ENCODE measurements at places on chromosomes 16 and 17. TPM values are rescaled to one million over a fixed set of nuclear protein-coding genes. Genes with fewer than 3 reads are reported as not detected.

Gene SMPD3
- total RNA-seq = 2.3 TPM

Gene MYL11
- 1.3 TPM for total RNA-seq

Gene MC1R
- total RNA-seq = 11.7 TPM

Gene ACSM5
- not detected for total RNA-seq

Gene GPRC5C
- total RNA-seq = 1.5 TPM

Gene HBQ1
- not detected for total RNA-seq

Gene ZNF821
- total RNA-seq = 8.0 TPM

DNA sequence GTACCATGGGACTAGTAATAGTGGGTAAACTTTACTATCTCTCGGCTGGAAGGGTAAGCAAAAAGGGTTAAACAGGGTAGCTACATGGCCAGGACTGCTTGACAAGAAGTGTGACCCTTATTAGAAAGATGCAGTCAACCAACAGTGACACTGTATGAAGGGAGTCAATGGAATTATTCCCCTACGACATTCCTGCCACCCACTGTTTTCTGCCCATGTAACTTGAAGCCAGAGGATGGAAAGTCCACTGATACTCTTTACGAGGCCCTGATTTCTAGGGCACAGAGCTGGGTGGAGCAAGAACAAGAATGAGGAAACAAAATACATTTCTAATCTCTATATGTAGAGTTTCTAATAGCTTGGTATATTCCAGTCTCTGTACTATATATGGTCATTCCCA, 1102.5 kb downstream of the CDH11 start:
- no peaks in the 10 kb centered on the region for H3K27me3 ChIP-seq
- H3K4me1 ChIP-seq = no peaks in the 10 kb centered on the region
- no peak overlapping the region for H3K27ac ChIP-seq
- H3K36me3 ChIP-seq = no peaks in the 10 kb centered on the region
- no peak for DNase-seq

DNA sequence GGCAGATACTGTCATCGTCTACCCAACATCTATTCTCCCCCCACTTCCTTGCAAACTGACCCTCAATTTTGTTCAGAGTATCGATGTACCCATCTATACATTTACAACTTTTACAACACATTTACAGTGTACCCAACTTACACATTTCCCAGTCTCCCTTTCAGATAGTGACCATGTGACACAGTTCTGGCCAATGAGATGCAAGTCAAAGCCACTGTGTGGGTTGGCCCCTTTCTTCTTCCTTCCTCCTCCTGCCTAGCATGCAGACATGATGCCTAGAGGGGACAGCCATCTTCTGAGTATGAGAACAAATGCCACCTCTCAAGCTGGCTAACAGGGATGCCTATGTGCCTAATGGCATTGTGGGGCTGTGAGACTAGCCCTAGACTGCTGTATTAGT, 11.3 kb upstream of the NFAT5 start:
- no peak overlapping the region for H3K27ac ChIP-seq
- H3K4me3 ChIP-seq = no peak overlapping the region
- H3K4me1 ChIP-seq = no peaks in the 10 kb centered on the region
- H3K36me3 ChIP-seq = no peaks in the 10 kb centered on the region

DNA sequence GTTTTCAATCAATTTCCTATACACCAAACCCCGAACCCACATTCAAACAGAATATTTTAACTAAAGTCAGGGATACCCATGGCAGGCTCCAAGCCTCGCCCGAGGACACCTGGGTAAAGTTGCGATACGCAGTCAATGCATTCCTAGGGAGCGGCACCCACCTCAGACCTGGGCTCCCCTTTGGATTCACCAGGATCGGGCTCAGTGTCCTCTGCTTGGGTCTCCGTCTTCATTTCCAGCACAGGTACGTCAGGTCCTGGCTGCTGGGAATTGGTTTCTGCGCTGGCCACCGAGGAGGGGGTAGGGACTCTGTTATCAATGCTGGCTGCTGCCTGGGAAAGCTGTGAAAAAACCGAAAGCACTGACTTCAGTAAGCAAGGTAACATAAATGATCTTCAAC, 51.7 kb upstream of the TRAP1 start:
- H3K27me3 ChIP-seq = no peaks in the 10 kb centered on the region
- no peaks in the 10 kb centered on the region for H3K4me1 ChIP-seq
- H3K36me3 ChIP-seq = peaks cover 17% of the 10 kb centered on the region
- H3K4me3 ChIP-seq = no peak overlapping the region
- no peak for DNase-seq
- H3K27ac ChIP-seq = no peak overlapping the region

GRCh38 chr17:8542599-8543502, 87.7 kb downstream of the MYH10 start:
- H3K4me1 ChIP-seq = no peaks in the 10 kb centered on the region
- H3K4me3 ChIP-seq = no peak overlapping the region
- H3K36me3 ChIP-seq = no peaks in the 10 kb centered on the region
- H3K27ac ChIP-seq = no peak overlapping the region
- no peaks in the 10 kb centered on the region for H3K27me3 ChIP-seq
- DNase-seq = no peak

DNA sequence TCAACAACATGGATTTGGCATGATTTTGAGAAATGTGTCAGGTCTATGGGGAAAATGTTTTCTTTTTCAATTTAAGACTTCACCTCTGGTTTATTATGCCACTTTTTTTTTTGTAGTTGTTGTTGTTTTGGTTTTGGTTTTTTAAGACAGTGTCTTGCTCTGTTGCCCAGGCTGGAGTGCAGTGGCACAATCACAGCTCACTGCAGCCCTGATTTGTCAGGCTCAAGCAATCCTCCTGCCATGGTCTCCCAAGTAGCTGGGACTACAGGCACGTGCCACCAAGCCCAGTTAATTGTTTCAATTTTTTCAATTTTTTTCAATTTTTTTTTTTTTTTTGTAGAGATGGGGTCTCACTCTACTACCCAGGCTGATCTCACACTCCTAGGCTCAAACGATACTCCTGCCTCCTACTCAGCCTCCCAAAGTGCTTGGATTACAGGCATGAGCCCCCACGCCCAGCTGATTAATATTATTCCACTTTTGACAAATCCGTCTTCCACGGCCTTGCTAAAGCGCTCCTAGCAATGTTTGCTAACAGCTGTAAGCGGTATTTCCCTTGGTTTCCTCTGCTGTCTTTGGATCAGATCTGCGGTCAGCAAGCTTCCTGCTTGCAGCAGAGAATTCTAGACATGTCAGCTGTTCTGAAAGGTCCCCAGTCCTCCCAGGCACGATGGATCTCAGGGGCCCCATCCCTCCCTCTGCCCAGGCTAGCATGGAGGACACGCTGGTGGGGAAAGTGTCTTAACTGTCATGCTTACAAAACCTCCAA, 7.0 kb upstream of the MILR1 start:
- H3K27ac ChIP-seq = peak overlapping the region; percentile 0
- no peaks in the 10 kb centered on the region for H3K36me3 ChIP-seq
- peaks cover 5% of the 10 kb centered on the region for H3K27me3 ChIP-seq
- DNase-seq = no peak
- H3K4me3 ChIP-seq = peak overlapping the region; percentile 4

- no peak overlapping the region for H3K27ac ChIP-seq
- H3K4me3 ChIP-seq = no peak overlapping the region
- peaks cover 22% of the 10 kb centered on the region for H3K27me3 ChIP-seq
- no peaks in the 10 kb centered on the region for H3K36me3 ChIP-seq
- H3K4me1 ChIP-seq = no peaks in the 10 kb centered on the region
Observed at GRCh38 chr16:16166085-16166484, 57.2 kb downstream of the ABCC6 start.

All from T-cell (primary cell).